ENCODE measurements at places on chromosomes 4 and X. TPM values are rescaled to one million over a fixed set of nuclear protein-coding genes. Genes with fewer than 3 reads are reported as not detected.

DNA sequence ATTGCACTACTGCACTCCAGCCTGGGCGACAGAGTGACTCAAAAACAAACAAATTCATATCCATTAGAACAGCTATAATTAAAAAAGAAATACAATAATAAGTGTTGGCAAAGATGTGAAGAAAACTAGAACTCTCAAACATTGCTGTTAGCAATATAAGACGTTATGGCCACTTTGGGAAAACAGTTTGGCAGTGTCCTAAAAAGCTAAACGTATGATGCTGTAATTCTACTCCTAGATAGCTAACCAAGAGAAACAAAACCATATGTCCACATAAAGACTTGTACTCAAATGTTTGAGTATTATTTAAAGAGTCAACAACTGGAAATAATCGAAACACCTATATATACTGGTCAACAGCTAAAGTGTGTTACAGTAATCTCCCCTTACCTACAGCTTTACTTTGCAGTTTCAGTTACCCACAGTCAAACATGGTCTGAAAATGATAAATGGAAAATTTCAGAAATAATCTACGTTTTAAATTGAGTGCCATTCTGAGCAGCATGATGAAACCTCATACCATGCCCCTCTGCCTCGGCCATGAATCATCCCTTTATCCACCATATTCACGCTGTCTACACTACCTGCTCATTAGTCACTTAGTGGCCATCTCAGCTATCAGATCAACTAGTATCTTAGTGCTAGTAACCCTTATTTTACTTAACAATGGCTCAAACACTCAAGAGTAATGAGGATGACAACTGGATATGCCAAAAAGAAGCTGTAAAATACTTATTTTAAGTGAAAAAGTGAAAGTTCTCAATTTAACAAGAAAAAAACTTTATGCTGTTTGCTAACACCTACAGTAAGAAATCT lies 4.9 kb downstream of the ELF2 start:
- H3K4me1 ChIP-seq: peaks cover 6% of the 10 kb centered on the region
- H3K36me3 ChIP-seq: no peaks in the 10 kb centered on the region
- no peak overlapping the region for H3K27ac ChIP-seq
- no peak for DNase-seq

- no peak for DNase-seq
- no peaks in the 10 kb centered on the region for H3K4me1 ChIP-seq
- no peaks in the 10 kb centered on the region for H3K36me3 ChIP-seq
- H3K27ac ChIP-seq: no peak overlapping the region
Observed at GRCh38 chrX:68112321-68112720, 321.0 kb downstream of the OPHN1 start.

SPATA18 gene
- total RNA-seq: not detected

DRD5 gene
- total RNA-seq: not detected

DNA sequence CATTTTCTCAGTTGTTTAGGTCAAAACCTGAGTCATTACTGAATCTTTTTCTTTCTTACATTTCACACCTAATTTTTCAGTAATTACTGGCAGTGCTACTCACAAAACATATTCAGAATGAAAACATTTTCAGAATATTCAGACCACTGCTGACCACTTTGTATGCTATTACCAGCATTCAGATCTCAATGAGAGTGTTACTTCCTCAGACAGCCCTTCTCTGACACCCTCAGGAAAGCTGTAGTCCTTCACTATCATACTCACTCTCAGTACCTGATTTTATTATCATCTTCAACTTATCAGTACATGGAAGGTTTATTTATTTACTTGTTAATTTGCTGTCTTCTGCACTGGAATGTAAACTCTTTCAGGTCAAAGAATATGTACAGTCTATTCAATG lies 12.3 kb upstream of the ALB start:
- no peak for DNase-seq
- no peaks in the 10 kb centered on the region for H3K4me1 ChIP-seq
- H3K36me3 ChIP-seq: no peaks in the 10 kb centered on the region
- H3K27ac ChIP-seq: no peak overlapping the region
- H3K27me3 ChIP-seq: no peaks in the 10 kb centered on the region

BMX gene
- 0.30 TPM for total RNA-seq

ITIH6 gene
- total RNA-seq: not detected

RENBP gene
- total RNA-seq: 15.2 TPM
